ENCODE measurements at places on chromosomes 3 and 15. TPM values are rescaled to one million over a fixed set of nuclear protein-coding genes. Genes with fewer than 3 reads are reported as not detected.

DNA sequence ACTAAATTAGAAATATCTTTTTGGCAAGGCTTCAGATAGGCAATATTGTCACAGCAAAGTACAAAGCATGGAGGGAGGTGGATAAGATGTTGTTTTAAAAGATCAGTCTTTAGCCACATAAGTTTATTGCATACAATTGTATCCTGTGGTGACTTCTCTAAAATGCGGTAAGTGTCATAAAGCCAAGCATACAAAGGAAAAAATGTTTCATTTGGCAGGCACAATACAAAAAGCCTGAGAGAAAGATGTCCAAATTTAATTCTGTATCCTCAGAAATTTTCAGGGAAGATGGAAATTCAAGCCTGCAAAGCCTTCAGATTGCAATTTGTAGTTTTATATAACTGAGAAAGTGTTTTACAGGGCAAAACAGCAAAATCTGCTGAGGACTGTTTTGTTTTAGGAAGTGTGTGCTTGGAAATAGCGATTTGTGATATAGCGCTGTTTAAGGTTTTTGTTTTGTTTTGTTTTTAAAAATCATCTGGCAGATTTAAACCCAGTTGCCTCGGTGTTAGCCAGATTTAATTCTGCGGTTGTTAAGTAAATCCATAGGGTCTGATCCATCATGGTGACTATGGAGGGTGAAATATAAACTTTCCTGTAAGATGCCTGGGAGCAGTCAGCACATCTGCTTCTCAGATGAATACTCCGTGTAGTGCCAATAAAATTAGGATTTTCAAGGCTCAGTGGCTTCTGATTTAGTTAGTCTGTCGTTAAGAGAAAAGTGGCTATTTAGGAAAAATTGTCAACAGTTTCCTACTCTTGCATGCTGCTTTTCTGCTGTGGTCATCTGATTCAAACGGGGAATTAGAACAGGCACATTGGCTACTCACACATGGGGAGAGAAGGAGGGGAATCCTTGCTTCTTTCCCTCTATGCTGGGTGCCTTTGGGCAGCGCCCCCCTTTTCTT, 8.0 kb downstream of the KAT2B start:
- no peak for DNase-seq
- H3K27me3 ChIP-seq: no peaks in the 10 kb centered on the region
- peaks cover 32% of the 10 kb centered on the region for H3K36me3 ChIP-seq
- H3K4me3 ChIP-seq: no peak overlapping the region

GRCh38 chr3:84307339-84307738, 651.5 kb upstream of the CADM2 start:
- H3K27me3 ChIP-seq: no peaks in the 10 kb centered on the region
- H3K36me3 ChIP-seq: no peaks in the 10 kb centered on the region
- no peak overlapping the region for H3K27ac ChIP-seq
- no peaks in the 10 kb centered on the region for H3K4me1 ChIP-seq

DNA sequence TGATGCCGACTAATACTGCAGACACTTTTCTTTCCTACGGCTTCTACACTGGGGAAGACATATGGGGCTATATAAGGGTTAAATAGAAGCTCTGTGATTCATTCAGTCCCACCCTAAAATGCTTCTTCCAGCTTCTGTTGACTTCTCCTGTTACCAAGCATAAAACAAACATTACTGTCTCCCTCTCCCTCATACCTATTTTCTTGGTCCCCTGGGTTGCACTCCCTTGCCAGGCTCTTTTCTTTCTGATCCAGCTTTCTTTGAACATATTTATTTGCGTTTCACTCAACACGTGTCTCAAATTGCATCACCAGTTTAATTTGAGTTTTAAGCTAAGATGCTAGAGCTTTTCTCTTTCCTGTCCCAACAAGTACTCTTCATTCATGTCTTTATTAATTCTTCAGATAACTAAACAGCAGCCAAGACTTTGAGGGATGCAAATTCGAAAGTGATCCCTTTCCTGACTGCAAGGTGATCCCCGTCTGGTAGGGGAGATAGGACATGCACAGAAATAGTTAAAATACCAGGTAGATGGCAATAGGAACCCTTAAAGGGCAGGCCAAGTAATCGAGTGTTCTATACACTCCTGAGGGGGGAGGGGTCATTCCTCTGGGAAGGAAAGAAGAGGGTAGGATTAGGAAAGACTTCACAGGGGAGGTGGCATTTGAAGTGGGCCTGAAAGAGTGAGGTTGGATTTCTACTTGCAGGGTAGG, 198.6 kb upstream of the BCL6 start:
- DNase-seq: no peak
- no peaks in the 10 kb centered on the region for H3K27me3 ChIP-seq
- H3K4me3 ChIP-seq: no peak overlapping the region
- peaks cover under 1% of the 10 kb centered on the region for H3K36me3 ChIP-seq
- H3K4me1 ChIP-seq: peaks cover 15% of the 10 kb centered on the region
- H3K27ac ChIP-seq: no peak overlapping the region

- peak overlapping the region; percentile 65 for H3K4me3 ChIP-seq
- peaks cover 2% of the 10 kb centered on the region for H3K4me1 ChIP-seq
- H3K36me3 ChIP-seq: no peaks in the 10 kb centered on the region
- no peak for DNase-seq
- H3K27me3 ChIP-seq: peaks cover 48% of the 10 kb centered on the region
These were observed 1.5 kb downstream of the VWA5B2 start for GRCh38 chr3:184230603-184231528.

FAM3D gene
- total RNA-seq: not detected

NR2F2 gene
- total RNA-seq: not detected

GRCh38 chr3:114498539-114499370, 204.9 kb downstream of the TIGIT start:
- H3K27ac ChIP-seq: no peak overlapping the region
- no peak overlapping the region for H3K4me3 ChIP-seq
- peaks cover 32% of the 10 kb centered on the region for H3K4me1 ChIP-seq
- peaks cover 5% of the 10 kb centered on the region for H3K27me3 ChIP-seq

DNA sequence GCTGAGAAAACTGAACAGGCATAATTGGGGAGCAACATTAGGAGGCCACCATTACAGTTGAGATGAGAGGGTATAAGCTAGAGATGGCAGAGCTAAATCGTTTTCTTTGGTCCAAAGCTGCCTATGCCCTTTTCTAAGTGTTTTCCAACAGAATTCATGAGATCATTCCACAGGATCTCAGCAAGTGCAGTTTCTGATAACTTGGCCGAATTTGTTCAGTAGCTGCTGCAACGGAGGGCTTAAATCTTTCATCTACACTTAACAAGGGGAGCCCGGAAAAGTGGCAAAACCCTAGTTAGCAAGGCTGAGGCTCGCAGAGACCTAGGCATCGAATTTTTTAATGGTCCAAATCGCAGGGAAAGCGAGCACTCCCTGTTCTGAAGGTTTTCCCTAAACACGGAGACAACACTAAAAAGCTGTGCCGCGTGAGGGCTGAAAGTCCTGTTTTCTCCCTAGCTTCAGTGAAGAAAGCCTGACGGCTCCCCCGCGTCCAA, 531 bp upstream of the BLOC1S6 start:
- peak overlapping the region; percentile 100 for H3K27ac ChIP-seq
- peak overlapping the region; percentile 97 for H3K4me3 ChIP-seq
- no peak for DNase-seq
- peaks cover 29% of the 10 kb centered on the region for H3K4me1 ChIP-seq

ADAMTSL3 gene
- total RNA-seq: not detected

- no peak overlapping the region for H3K27ac ChIP-seq
- no peak overlapping the region for H3K4me3 ChIP-seq
- no peaks in the 10 kb centered on the region for H3K36me3 ChIP-seq
- peaks cover 2% of the 10 kb centered on the region for H3K27me3 ChIP-seq
These were observed 83.9 kb downstream of the PPARG start for GRCh38 chr3:12372741-12373280.

- no peak overlapping the region for H3K4me3 ChIP-seq
- no peaks in the 10 kb centered on the region for H3K27me3 ChIP-seq
- H3K4me1 ChIP-seq: peaks cover 15% of the 10 kb centered on the region
- DNase-seq: no peak
- H3K36me3 ChIP-seq: peaks cover 28% of the 10 kb centered on the region
These were observed 16.9 kb downstream of the POPDC2 start for GRCh38 chr3:119643528-119643927.

DNA sequence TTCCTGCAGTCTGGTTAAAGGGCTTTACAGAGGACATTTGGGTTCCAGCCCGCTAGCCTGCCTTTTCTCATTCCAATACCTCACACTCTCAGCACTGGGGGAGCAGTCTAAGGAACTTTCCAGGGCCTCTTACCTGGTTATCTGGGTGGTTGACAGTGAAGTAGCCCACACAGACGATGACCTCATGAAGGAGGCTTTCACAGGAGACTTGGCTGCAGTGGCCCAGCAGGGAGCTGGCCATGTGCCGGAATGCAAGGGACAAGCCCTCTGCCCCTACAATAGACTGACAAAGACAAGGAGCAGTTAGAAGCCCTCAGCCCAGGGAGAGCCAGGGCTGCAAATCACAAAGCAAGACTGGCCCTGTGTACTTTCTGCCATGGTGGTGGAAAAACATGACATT, 39.5 kb downstream of the ISL2 start:
- DNase-seq: no peak
- no peak overlapping the region for H3K27ac ChIP-seq
- H3K27me3 ChIP-seq: no peaks in the 10 kb centered on the region
- H3K4me1 ChIP-seq: no peaks in the 10 kb centered on the region
- peaks cover 4% of the 10 kb centered on the region for H3K36me3 ChIP-seq

DNA sequence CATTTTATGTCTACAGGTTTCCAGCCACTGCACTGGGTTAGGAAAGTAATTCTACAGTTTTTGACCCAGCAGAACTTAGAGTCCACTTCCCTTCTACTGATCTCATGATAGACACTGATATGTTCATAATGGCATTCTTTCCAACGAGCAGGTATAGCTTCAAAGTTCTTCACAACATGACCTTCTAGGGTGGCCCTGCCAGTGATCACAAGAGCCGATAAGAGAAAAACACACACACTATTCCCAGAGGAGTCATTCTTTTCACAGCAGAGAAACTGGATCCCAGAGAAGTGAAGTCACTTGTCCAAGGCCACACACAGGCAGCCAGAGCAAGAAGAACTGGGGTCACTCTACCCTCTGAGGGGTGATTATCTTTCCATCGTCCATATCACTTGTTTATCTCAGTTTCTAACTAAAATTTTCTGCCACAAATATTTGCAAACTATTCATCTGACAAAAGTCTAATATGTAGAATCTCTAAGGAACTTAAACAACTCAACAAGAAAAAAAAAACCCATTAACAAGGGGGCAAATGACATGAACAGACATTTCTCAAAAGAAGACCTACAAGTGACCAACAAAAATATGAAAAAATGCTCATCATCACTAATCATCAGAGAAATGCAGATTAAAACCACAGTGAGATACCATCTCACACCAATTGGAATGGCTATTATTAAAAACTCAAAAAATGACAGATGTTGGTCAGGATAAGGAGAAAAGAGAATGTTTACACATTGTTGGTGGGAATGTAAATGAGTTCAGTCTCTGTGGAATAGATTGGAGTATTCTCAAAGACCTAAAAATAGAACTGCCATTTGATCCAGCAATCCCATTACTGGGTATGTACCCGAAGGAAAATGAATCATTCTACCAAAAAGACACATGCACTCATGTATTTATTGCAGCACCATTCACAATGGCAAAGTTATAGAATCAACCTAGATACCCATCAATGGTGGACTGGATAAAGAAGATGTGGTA, 31.5 kb downstream of the SPTSSB start:
- no peak for DNase-seq
- no peak overlapping the region for H3K27ac ChIP-seq
- no peaks in the 10 kb centered on the region for H3K36me3 ChIP-seq
- no peak overlapping the region for H3K4me3 ChIP-seq
- H3K27me3 ChIP-seq: peaks cover 55% of the 10 kb centered on the region

DNA sequence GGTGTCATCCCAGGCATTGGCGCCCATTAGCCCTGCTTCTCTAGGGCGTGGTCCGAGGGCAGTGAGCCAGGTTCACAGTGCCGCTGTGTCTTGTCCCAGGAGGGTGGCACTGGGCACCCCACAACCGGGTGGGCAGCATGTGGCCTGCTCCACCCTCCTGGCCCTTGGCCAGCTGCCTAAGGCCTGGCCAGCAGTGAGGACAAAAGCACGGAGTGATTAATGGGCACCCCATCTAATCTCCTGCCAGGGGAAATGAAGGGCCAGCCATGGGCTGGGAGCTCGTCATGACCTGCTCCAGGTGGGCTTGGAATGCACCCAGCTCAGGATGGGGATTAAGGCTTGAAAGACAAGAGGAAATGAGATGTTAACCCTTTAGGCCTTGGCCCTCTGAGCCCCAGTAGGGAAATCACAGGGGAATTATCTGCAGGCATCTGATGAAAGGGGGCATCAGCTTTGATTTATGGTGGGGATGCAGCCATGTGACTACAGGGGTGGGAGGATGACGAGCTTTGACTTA, 5.2 kb downstream of the THSD4 start:
- peaks cover 30% of the 10 kb centered on the region for H3K27me3 ChIP-seq
- H3K4me1 ChIP-seq: peaks cover 2% of the 10 kb centered on the region
- no peaks in the 10 kb centered on the region for H3K36me3 ChIP-seq
- no peak for DNase-seq

LDHAL6B gene
- total RNA-seq: not detected

LSG1 gene
- total RNA-seq: 47.3 TPM

DNA sequence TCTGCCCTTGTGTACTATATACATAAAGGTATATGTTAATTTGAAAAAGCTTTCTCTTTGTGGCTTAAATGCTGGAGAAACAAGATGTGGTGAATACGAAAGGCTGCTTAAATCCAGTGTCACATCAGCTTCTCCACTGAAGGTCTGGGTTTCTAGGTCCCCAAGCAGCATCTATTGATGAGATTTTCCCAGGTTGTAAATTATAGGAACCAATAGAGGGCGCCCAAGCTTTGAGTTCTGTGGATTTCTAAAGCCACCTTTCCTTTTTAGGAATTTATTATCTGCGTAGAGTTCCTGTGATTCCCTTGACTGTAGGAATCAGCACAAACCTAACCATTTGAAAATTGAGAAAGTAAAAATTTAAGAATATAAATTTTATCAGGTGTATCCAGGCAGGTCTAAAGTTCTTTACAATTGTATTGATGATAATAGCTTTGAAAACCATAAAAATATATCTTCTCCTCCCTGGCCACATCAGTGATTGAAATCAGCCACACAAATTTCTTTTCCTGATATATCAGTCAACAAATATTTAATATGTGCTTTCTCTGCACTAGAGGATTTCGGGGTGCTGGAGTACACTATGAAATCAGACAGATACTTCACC, 88.3 kb upstream of the ADAMTSL3 start:
- peaks cover 2% of the 10 kb centered on the region for H3K27me3 ChIP-seq
- no peaks in the 10 kb centered on the region for H3K4me1 ChIP-seq
- no peak for DNase-seq
- no peak overlapping the region for H3K27ac ChIP-seq

Data from activated naive CD8-positive, alpha-beta T cell treated with anti-CD3 and anti-CD28 coated beads, Interleukin-2, amount 10 ng/mL, durations not matched to agents 7 days and 5 days (primary cell).